Foreskin keratinocyte (primary cell): ENCODE measurements at places on chromosomes 1 and 21. TPM values are rescaled to one million over a fixed set of nuclear protein-coding genes. Genes with fewer than 3 reads are reported as not detected.

MECR gene
- 31.7 and 33.6 TPM in 2 replicates for polyA plus RNA-seq

STXBP3 gene
- 9.5 and 11.6 TPM in 2 replicates for polyA plus RNA-seq

DNA sequence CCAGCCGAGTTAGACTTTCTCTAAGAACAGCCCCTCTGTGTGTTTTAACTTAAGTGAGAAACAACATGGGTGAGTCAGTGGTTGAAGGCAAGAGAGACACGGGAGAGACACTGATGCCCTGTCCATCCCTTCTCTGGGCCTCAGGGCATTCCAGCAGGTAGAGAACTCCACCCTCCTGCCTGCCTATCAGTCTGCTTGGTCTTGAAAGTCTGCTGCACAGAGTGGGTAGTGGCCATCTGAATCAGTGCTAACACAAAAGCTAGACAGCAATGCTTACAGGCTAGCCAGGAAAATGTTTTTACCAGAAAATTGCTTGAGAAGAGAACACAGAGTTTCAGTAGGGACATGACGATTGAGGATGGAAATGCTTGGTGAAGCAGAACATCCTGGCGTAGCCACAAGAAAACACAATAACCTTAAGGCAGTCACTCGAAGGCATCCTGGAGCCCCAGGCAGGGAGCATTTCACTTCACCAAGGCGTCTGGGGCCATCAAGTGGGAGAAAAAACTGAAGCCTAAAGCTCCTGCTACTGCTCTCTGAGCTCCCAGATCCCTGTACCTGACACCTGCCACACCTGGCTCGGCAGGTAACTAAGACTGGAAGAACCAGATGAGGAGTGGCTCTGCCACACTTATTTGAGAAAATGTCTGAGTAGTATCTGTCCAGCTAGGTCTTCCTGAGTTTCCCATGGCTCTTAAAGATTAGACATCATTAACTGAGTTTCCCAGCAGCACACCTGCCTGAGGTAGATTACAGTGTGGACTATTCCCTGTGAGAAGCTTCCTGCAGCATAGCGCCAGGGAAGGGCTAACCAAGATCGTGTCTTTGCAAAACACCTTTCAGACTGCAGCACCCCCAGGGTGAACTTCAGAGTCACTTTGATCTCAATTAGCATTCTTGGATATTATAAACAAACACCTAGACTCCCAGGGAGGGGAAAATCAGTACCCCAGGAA lies 18.1 kb upstream of the LBR start:
- no peak for DNase-seq

DNA sequence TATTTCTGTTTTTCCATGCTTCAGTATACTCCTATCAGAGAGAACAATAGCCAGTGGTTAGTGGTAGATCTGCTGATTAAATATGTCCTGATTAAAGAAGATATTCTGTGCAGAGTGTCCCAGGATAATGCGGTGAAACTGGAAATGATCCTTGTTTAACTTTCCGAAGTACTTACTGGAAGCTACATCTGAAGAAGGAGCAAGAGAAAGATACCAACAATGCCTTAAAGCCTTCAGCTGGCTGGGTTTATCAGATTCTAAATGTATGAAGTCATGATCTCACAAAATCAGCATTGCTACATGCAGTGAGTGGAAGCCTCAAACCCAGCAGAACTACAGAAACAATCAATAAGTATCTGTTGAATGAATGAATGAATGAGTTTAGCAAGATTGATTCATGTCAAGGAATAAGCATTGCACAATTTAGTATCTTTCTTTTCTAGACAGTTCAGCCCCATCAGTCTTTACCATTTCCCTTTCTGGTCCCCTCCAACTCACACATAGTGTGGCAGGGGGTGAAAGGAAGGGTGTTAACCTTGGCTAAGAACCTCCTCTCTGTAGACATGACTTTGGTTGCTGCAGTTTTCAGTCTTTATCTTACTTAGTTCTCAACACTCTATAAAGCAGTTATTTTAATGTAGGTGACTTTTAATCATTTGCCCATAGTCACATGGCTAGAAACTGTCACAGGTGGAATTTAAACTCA lies 24.7 kb upstream of the DNASE2B start:
- DNase-seq = no peak

DNA sequence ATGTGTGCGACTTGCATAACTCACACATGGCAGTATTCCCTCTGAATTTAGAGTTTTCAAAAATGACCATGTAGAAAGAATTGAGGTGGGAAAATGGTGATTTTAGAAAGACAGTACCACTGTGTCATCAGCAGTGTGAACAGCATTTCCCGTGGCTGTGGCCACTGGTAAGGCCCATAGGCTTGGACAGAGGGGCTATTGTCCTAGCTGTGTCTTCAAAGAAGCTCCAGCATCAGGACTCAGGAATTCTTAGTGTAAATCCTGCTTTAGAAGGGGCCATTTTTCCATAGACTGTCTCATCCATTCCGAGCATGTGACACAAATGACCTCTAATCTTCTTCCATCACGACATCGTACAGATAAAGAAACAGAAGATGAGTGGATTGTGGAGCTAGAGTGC lies 119.3 kb upstream of the BACE2 start:
- DNase-seq = no peak

GRCh38 chr1:177585302-177586220 lies 384.3 kb downstream of the SEC16B start:
- peak; percentile 91 for DNase-seq

- no peak for DNase-seq
Measured at GRCh38 chr1:191699343-191699742, 458.9 kb upstream of the RGS18 start.
